Activated naive CD4-positive, alpha-beta T cell treated with anti-CD3 and anti-CD28 coated beads for 36 hours (primary cell): ENCODE measurements at places on chromosomes 2 and 18. TPM values are rescaled to one million over a fixed set of nuclear protein-coding genes. Genes with fewer than 3 reads are reported as not detected.
A peak's percentile ranks its signal among the peaks of the same experiment; 100 is the strongest.

DNA sequence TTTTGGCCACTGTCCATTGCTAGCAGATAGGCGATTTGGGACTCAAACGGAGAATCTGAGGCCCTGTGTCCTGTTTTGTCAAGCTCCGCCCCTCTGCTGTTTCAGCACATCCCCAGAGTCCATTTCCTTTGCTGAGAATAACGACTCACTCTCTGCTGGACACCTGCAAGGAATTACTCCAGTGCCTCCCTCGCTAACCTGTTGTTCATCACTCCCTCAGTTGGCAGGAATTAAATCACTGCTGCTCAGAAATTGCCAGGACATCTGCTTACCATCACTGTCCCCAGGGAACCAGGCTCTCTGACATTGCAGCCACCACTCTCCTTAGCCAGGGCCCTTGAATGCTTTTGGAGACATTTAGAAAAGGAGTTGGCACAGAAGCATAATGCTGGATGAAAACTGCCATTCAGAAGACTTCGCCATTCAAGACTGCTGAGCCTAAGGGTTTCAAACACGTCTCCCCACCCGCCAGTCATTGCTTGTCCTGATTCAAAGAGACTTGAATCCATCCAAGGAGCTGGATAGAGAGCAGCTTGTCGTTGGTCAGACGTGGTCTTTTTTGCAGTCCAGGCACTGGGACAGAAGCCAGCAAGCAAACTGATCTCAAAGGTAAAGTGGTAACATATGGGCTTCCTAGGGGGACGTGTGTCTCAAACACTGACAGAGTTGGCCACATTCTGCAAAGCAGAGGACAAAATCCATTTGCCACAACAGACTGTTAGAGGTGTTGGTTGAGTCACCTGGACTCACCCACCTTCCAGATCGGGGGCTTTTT lies 155.3 kb downstream of the UXS1 start:
- no peak for DNase-seq

- no peak for DNase-seq
Measured at GRCh38 chr2:49950646-49951045, 796.3 kb upstream of the FSHR start.

GRCh38 chr2:176473177-176473576 lies 203.9 kb downstream of the MTX2 start:
- DNase-seq, result peak; percentile 38

DNA sequence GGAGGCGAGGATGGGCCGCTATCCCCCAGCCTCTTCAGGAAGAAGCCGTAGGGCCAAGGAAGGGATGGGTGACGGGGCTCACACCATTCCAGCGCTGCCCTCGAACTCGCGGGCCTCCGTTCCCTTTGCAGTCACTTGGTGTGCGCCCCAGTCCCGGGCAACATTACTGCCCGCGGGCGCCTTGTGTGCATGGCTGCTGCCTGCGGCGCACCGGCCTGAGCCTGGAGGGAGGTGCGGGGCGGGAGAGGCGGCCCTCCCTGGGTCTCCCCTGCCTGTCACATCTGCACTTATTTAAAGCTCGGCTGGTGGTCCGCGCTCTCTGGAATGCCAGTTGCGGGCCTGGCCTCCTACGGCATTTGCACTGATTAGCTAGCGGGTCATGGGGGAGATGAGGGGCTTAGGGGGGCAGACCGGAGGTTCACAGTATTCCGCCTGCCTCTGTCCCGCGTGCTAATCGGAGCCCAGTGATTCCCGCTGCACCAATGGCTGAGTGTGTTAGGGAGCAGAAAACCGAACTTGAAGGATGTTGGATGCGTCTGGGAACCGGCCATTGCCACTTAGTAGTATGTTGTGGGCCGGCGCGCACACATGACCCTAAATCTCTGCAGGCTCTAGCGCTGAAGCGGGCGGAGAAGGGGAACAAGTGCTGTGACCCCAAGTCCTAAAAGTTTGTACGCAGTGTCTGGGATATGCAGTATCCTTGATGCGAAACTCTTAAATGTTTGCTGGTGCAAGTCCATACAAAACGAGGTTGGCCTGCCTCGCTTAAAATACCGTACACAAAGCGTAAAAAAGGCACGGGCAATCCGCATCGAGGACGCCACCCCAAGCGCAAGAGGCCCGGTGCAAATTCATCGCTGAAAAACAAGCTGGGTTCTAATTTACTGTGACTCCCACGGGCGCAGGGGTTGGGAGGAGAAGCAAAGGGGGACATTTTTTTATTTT lies 161.2 kb upstream of the SIX2 start:
- no peak for DNase-seq

DNA sequence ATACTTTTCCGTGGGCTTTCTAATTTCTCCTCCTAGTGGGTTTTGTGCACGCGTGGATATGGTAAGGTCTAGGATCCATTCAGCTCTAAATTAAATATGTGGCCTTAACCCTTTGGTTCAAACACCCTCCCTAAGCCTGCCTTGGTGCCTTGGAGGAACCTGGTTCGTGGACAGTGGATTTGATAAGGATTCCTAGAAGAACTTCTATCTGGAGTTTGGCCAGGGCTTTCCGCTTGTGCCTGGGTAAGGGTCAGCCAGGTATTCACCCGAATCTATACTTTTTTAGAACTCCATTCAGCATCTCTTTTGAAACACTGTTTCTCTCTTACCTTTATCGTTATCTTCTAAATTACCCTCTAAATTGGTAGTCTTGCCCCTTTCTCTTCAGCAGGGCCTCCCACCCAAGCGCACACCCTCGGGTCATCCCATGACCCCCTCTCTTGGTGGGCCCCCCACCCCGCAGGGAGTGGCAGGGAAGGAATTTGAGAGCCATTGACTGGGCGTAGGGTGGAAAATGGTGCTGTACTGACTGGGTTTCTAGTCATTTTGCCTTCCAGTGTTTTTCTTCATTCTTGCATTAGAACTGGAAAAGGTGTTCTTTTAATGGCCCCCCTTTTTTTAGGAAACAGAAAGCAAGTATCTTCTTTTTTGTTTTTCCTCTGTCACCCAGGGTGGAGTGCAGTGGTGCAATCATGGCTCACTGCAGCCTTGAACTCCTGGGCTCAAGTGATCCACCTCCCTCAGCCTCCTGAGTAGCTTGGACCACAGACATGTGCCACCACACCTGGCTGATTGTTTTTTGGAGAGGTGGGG lies 1.8 kb downstream of the SOCS6 start:
- DNase-seq, result no peak

DES gene
- total RNA-seq, result not detected

PCARE gene
- total RNA-seq, result not detected
